Fibroblast of the conjunctiva (primary cell): ENCODE measurements at places on chromosomes 7 and 10.

DNA sequence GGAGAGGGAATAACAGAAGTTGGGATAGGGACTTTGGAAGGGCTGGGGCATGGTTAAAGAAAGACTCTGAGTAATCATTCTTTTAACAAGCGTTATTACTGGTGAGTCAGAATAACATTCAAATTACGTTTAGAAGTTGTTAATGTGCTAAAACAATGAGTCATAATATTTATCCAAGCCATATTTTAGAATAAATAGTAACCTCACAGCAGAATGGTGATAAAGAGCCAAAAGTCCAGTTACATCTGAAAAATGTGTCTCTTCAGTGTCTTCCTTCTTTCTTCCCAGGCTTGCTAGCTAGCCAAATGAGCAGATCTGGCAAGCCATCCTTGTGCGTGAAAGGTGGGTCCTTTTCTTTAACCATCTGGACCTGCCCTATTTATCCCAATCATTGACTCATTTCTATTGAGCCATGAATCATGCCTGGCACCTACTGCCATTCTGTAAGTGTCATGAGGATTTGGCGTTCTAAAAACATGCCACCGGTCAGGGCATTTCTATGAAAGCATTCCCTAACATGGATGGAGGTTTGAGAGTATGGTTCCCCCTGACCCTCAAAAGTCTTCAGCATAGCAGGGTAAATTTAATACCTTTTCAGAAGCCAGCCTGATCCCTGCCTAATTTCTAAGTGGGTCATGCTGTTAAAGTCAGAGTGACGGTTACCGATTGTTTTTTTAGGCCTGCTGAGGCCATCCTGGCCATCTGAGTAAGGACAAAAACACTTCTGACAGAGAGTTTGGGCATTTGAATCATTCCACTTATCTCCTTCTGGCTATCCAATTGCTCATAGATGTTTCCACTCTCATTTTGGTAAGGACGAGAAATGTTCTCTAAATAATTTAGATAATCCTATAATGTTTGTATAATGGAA is 26.9 kb downstream of the MYPN start:
- peak; percentile 42 for DNase-seq

DNA sequence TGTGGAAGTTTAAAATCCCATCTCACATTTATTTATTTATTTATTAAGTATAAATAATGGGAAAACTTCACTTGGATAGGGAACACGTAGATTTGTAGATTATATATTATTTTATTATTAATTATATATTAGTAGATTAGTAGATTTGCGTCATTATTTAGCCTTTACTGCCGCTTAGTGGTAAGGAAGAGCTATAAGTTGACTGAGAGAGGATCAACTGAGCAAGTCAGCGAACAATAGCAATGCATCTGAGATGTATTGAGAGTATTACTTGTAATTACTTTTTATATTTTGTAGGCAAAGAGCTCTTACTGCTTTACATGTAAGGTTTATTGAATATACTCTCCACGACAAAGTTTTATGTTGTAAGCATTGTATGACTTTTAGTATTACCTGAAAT is 244.5 kb upstream of the ANKRD30A start:
- peak; percentile 14 for DNase-seq

- no peak for DNase-seq
Measured at GRCh38 chr10:31036209-31036608, 4.5 kb upstream of the ZNF438 start.

DNA sequence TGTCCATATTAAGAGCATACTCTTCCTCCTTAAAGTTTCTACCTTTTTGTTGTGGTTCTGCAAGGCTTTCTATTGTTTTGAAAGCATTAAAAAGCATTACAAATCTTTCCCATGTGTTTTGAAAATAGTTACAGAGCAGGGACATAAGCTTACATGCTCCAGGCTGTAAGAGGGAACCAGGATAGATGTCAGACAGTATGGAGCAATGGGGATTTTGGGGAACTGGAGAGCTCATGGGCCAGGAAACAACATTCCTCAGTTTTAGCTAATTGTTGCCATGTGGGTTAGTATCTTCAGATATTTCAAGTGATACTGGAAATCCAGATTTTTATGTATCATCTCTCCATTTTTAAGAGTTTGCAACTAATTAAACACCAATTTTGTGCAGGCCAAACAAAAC is 3.5 kb downstream of the MDFIC start:
- DNase-seq, result no peak

DNA sequence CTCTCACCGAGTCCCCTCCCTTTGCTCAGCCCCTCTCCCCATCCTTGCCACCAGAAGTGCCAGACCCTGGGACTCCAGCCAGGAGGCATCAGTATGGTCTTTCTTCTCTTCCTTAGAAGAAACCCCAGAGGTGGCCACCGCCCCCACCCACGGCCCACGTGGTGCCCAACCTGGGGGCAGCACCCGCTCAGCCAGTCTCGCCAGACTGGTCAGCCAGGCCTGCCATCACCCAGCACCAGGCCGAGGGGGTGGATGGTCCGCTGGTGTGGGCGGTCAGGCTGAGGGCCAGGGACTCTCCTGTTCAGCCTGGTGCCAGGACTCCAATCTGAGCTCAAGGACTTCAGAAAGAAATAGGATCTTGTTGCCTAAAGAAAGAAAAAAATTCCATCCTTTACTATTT is 5.8 kb upstream of the CLDN4 start:
- no peak for DNase-seq

GRCh38 chr10:93071674-93072224 is 1.9 kb upstream of the CYP26A1 start:
- no peak for DNase-seq

DNA sequence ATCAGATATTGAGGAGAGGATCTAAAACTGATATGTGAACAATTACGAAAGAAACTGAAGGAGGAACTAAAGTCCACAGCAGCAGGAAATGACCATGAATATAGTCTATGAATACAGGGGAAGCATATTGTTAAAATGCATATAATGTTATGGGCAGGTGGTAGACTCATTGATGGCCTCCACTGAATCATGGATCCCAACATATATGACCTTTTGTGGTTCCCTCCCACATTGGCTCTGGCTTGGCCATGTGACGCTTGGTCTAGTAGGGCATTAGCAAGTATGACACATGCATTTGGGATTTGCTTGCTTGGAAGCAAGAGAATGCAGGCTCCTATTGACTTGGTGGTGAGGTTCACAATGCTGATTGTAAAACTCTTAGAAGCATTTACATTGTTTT is 55.2 kb upstream of the RAB18 start:
- no peak for DNase-seq

DNA sequence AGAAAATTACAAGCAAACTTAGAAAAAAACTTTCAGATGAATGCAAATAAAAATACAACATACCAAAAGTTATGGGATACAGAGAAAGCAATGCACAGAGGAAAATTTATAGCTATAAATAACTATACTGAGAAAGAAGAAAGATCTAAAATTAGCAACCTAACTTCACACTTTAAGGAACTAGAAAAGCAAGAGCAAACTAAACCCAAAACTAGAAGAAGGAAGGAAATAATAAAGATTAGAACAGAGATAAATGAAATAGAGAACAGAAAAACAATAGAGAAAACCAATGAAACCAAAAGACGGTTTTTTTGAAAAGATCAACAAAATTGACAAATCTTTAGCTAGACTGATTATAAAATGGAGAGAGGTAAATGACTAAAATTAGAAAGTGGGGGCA is 9.6 kb upstream of the STRA8 start:
- DNase-seq, result no peak

DNA sequence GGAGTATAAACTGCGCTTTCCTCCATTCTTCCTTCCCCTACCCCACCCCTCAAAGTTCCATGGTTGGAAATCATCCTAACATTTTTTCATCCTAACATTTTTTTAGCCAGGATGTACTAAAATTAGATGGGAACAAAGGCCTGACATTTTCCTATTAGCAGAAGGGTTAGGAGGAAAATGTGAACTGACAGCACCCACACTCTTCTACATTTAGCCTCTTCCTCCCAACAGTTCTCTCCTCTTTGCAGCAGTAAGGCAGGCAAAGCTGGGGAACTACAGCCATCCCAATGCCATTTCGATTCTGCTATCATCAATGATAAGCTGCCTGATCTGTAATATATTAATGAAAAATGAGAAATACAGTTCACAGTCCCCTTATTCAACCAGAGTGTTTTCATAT is 11.4 kb upstream of the FAM53B start:
- DNase-seq, result no peak

DNA sequence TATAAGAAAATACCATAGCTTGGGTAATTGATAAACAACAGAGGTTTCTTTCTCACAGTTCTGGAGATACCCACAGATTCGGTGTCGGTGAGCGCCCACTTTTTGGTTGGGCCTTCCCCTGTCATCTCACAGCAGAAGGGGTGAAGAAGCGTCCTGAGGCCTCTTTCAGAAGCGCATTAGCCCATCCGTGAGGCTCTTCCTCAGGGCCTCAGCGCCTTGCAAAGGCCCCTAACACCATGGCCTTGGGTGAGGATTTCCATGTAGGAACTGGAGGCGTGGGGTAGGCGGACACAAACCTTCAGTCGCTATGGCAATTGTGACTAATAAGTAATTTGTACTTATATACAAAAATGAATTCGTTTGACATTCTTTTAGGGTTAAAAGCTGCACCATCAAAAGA is 316.0 kb downstream of the PTPRN2 start:
- no peak for DNase-seq

DNA sequence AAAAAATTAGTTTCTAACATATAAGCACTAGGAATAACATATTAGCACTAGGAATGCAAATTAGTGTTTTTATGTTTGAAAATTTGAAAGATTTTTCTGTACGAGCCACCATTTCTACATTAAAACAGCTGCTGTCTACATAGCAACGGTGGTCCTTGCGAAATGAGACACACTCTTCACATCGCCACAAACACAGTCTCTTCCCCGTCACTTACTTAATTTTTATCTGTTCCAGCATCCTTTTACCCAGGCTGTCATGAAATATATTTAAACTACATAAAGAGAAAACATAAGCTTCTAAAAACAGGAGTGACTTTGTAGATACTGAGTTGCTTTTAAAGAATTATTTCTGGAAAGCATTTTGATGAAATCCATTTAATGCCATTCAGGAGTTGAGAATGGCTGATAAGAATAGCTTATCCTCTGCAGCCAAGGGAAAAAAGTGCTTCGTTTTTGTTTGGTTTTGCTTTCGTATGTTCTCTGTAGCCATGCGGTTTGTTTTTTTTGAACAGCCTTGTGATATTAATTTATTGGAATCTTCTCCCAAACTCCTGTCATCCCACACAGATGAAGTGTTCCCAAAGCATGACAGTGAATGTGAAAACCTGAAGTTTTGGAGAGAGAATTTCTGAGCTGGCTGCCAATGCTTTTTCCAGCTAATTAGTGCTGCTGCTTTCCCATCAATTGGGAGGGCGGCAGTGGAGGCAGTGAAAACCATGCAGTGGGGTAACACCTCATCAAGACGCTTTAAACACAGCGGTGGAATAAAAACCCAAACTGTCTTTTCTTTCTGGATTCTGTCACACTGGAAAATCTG is 603.7 kb upstream of the ADARB2 start:
- DNase-seq, result no peak

GRCh38 chr10:34116681-34117271 is 698.3 kb downstream of the PARD3 start:
- DNase-seq, result no peak

DNA sequence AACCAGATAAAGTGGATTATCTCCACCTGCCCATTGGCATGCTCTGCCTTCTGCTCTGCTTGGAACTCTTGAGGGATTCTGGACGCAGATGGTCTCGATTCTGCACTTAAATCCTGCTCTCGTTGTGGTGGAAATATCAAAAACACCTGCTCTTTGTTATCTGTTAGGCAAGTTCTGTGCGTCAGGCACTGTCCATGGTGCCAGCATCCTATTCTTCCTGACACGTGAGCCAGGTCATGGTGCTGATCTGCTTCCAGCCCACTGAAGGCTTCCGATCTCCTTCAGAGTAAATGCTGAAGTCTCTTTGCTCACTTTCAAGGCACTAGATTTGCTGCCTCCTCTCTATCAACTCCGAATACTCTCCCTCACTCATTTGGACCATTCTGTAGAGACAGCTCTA is 505.6 kb downstream of the HTR7 start:
- no peak for DNase-seq

DNA sequence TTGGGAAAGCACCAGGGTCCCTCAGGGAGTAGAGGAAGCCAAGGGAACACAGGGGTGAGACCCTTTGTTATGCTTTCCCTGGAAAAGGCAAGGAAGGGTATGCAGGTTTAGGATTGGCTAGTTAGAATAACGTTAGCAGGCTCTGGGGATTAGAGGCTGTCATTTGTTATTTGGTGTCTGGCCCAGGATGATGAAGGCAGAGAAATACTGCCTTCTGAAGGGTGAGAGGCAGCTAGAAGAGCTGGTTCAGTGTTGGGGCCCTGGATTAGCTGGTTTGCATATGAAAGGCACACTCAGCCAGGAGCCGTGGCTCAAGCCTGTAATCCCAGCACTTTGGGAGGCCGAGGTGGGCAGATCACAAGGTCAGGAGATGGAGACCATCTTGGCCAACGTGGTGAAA is 3.0 kb upstream of the PILRA start:
- DNase-seq, result no peak
